Body of pancreas (tissue), 4 donors: ENCODE measurements at places on chromosomes 12 and 14. TPM values are rescaled to one million over a fixed set of nuclear protein-coding genes. Genes with fewer than 3 reads are reported as not detected.
A peak's percentile ranks its signal among the peaks of the same experiment; 100 is the strongest.

DNA sequence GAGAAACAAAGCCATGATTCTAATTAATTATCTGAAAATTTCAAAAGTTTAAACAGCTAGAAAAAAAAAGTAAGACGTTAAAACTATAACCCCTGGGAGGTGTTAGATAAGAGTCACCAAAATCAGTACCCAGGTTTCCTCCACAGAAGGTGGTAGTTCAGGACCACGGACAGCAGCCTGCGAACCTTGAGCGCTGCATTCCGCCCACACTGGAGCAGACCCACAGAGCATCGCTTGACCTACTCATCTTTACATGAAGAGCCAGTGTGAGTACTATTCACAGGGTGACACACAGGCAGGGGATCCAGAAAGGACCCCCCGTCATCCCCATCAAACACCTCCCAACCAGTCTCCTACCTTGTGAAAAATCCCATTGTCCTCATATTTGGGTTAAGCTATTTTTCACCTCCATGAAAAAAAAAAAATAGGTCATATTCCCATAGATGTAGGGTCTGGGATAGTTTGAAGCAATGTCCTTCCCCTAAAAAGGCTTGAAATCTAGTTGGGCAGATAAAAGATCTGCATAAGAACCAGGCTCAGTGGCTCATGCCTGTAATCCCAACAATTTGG is 8.8 kb upstream of the CHGA start:
- H3K27ac ChIP-seq = no peak overlapping the region
- no peaks in the 10 kb centered on the region for H3K4me1 ChIP-seq
- no peak overlapping the region for H3K4me3 ChIP-seq
- peak; percentile 37 for DNase-seq
- no peaks in the 10 kb centered on the region for H3K27me3 ChIP-seq

Gene C14orf132
- 4.6 TPM for total RNA-seq

- H3K27ac ChIP-seq = no peak overlapping the region
- H3K27me3 ChIP-seq = no peaks in the 10 kb centered on the region
- no peaks in the 10 kb centered on the region for H3K36me3 ChIP-seq
- DNase-seq = no peak
- no peaks in the 10 kb centered on the region for H3K4me1 ChIP-seq
- no peak overlapping the region for H3K4me3 ChIP-seq
Measured at GRCh38 chr12:26691234-26691970, 141.6 kb downstream of the ITPR2 start.

- H3K36me3 ChIP-seq = no peaks in the 10 kb centered on the region
- peaks cover 19% of the 10 kb centered on the region for H3K4me1 ChIP-seq
- H3K4me3 ChIP-seq = no peak overlapping the region
- no peak for DNase-seq
Measured at GRCh38 chr12:93000026-93000425, 70.9 kb upstream of the EEA1 start.

Gene CLEC2A
- total RNA-seq = not detected

- peaks cover 10% of the 10 kb centered on the region for H3K4me1 ChIP-seq
- no peaks in the 10 kb centered on the region for H3K36me3 ChIP-seq
- peak; percentile 32 for DNase-seq
Measured at GRCh38 chr12:42332301-42333285, 6.6 kb downstream of the PPHLN1 start.

Gene CATSPERB
- 20.4 TPM for total RNA-seq

DNA sequence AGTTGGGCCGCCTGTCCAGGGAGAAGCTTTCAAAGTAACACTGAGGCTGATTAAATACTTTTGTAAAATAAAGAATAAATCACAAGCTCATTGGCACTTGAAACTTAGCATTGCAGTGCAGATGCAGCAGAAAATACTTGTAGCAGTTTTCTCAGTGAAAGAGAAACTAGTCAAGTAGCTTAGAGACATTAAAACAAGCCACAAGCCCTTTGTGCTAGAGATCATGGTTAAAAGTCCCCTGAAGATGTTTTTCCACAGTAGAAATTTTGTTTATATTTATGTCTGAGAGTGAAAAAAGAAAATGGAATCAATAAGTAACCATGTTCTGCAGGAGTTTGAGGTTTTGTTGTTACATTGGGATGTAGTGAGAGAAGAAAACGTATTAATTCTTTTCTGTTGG is 5.9 kb downstream of the PSEN1 start:
- H3K36me3 ChIP-seq = no peaks in the 10 kb centered on the region
- H3K27me3 ChIP-seq = no peaks in the 10 kb centered on the region
- H3K27ac ChIP-seq = no peak overlapping the region
- no peak for DNase-seq
- H3K4me3 ChIP-seq = no peak overlapping the region
- H3K4me1 ChIP-seq = peaks cover 13% of the 10 kb centered on the region

GRCh38 chr12:46549527-46550265 is 177.1 kb upstream of the SLC38A2 start:
- DNase-seq = no peak
- H3K27ac ChIP-seq = no peak overlapping the region
- no peaks in the 10 kb centered on the region for H3K27me3 ChIP-seq
- no peaks in the 10 kb centered on the region for H3K4me1 ChIP-seq

DNA sequence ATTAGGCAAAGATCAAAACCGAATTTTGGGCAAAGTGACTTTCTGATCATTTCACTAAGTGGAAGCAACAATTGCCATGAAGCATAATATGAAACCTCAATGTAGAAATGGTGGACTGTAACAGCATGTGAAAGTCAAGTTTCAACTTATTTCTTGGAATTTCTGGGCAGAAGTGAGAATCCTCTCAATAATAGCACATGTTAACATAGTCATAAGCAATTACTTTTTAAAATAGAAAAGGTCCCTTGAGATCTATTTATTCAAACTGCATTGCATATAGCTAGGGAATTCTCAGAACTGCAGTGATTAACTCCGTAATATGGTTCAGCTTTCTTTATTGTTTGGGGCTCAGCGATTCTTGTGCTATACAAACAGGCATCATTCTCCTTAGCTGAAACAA is 136.7 kb upstream of the ATP2B1 start:
- no peak overlapping the region for H3K27ac ChIP-seq
- no peaks in the 10 kb centered on the region for H3K36me3 ChIP-seq
- no peaks in the 10 kb centered on the region for H3K27me3 ChIP-seq
- no peak overlapping the region for H3K4me3 ChIP-seq

Gene TBC1D30
- 68.7 TPM for total RNA-seq

- no peaks in the 10 kb centered on the region for H3K36me3 ChIP-seq
- H3K27ac ChIP-seq = no peak overlapping the region
- no peaks in the 10 kb centered on the region for H3K27me3 ChIP-seq
- H3K4me3 ChIP-seq = no peak overlapping the region
- no peaks in the 10 kb centered on the region for H3K4me1 ChIP-seq
Measured at GRCh38 chr12:89884952-89885351, 176.3 kb upstream of the ATP2B1 start.

Gene ABCC9
- 12.2 TPM for total RNA-seq

DNA sequence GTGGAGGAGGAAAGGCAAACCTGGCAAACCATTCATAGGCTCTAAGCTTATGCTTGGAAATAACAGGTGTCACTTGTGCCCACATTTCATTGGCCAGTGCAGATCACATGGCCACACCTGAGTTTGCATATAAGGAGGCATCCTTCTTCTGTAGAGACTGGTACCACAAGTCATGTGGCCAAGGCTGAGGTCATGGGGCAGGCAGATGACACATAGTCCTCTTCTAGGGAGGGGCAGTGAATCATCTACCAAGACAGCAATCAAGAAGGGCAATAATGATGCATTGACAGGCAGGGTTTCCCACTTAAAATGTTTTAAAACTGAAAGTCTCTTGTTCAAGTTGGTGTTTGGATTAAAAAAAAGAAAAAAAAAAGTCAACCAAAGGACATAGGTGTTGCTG is 77.3 kb downstream of the DAAM1 start:
- DNase-seq = no peak
- H3K4me1 ChIP-seq = no peaks in the 10 kb centered on the region
- H3K36me3 ChIP-seq = peaks cover 2% of the 10 kb centered on the region
- H3K4me3 ChIP-seq = no peak overlapping the region

GRCh38 chr12:15545334-15545733 is 223.0 kb downstream of the PTPRO start:
- no peak overlapping the region for H3K4me3 ChIP-seq
- H3K27me3 ChIP-seq = no peaks in the 10 kb centered on the region
- DNase-seq = no peak
